ENCODE measurements at places on chromosomes 11 and 22. TPM values are rescaled to one million over a fixed set of nuclear protein-coding genes. Genes with fewer than 3 reads are reported as not detected.

AIFM3 gene
- total RNA-seq: 2.0 TPM

BACE1 gene
- total RNA-seq: 14.8 TPM

BAIAP2L2 gene
- total RNA-seq: 16.2 TPM

HARBI1 gene
- total RNA-seq: 5.1 TPM

MIAT gene
- total RNA-seq: 0.27 TPM

C1QTNF4 gene
- not detected for total RNA-seq

NCR3LG1 gene
- 1.5 TPM for total RNA-seq

SERHL2 gene
- total RNA-seq: 1.3 TPM
